CD4-positive, CD25-positive, alpha-beta regulatory T cell (primary cell): ENCODE measurements at places on chromosomes 2 and 18. TPM values are rescaled to one million over a fixed set of nuclear protein-coding genes. Genes with fewer than 3 reads are reported as not detected.

The KCNF1 gene
- polyA plus RNA-seq, result not detected

The GDF7 gene
- polyA plus RNA-seq, result 0.13 TPM

The CGREF1 gene
- polyA plus RNA-seq, result not detected

The CD207 gene
- polyA plus RNA-seq, result not detected

The MATN3 gene
- not detected for polyA plus RNA-seq

The PPP1R1C gene
- polyA plus RNA-seq, result not detected

The MC5R gene
- polyA plus RNA-seq, result not detected

The CHN1 gene
- polyA plus RNA-seq, result 6.6 TPM

The G6PC2 gene
- not detected for polyA plus RNA-seq

The NDUFS1 gene
- polyA plus RNA-seq, result 48.7 TPM

The RGPD3 gene
- not detected for polyA plus RNA-seq

The RESP18 gene
- not detected for polyA plus RNA-seq

The GPR35 gene
- polyA plus RNA-seq, result 0.60 TPM

The LRRTM4 gene
- not detected for polyA plus RNA-seq

The FBXO36 gene
- 1.3 TPM for polyA plus RNA-seq

The GFPT1 gene
- polyA plus RNA-seq, result 12.0 TPM

The UXS1 gene
- 83.3 TPM for polyA plus RNA-seq

The IL36A gene
- 0.38 TPM for polyA plus RNA-seq

The CPLX4 gene
- polyA plus RNA-seq, result not detected

The GATA6 gene
- not detected for polyA plus RNA-seq

The SMCHD1 gene
- polyA plus RNA-seq, result 64.8 TPM

The KIAA2012 gene
- not detected for polyA plus RNA-seq

The CKAP2L gene
- 1.5 TPM for polyA plus RNA-seq

The CHRND gene
- polyA plus RNA-seq, result not detected

The LOXHD1 gene
- not detected for polyA plus RNA-seq

The PROC gene
- not detected for polyA plus RNA-seq

The EIF2B4 gene
- polyA plus RNA-seq, result 35.2 TPM

The DPY30 gene
- 214 TPM for polyA plus RNA-seq

The ACP1 gene
- polyA plus RNA-seq, result 162 TPM

The KCNIP3 gene
- polyA plus RNA-seq, result not detected

The DPYSL5 gene
- polyA plus RNA-seq, result not detected

The ABCB11 gene
- polyA plus RNA-seq, result not detected

The LAPTM4A gene
- 134 TPM for polyA plus RNA-seq

The TCF23 gene
- polyA plus RNA-seq, result not detected

The LGALSL gene
- polyA plus RNA-seq, result 0.11 TPM

The GYPC gene
- polyA plus RNA-seq, result 194 TPM

The CXCR4 gene
- 682 TPM for polyA plus RNA-seq

The MALL gene
- polyA plus RNA-seq, result 0.34 TPM

The DSC1 gene
- not detected for polyA plus RNA-seq

The TNFRSF11A gene
- polyA plus RNA-seq, result 1.1 TPM

The HRH4 gene
- polyA plus RNA-seq, result 1.5 TPM

The EMX1 gene
- polyA plus RNA-seq, result not detected

The EML6 gene
- polyA plus RNA-seq, result 0.22 TPM

The MARCO gene
- polyA plus RNA-seq, result not detected

The NR4A2 gene
- 14.4 TPM for polyA plus RNA-seq

The DNAJC10 gene
- polyA plus RNA-seq, result 47.4 TPM

The KYNU gene
- not detected for polyA plus RNA-seq
